Non-pigmented ciliary epithelial cell (primary cell): ENCODE measurements at places on chromosomes 11 and 22.
A peak's percentile ranks its signal among the peaks of the same experiment; 100 is the strongest.

DNA sequence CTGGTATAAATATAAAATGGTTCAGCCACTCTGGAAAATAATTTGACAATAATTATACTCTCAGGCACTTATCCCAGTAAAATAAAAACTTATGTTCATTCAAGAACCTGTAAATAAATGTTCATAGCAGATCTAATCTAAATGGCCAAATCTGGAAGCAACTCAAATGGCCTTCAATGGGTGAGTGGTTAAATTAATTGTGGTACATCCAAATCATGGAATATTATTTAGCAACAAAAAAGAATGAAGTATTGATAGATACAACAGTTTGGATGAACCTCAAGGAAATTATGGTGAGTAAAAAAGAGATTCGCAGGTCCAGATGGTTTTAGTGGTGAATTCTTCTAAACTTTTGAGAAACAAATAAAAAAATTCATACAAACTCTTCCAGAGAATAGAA, 287.0 kb upstream of the ZC3H12C start:
- DNase-seq, result no peak

- peak; percentile 26 for DNase-seq
Observed at GRCh38 chr11:35859301-35859700, 84.6 kb upstream of the LDLRAD3 start.

- no peak for DNase-seq
Observed at GRCh38 chr11:57274904-57275498, 38.0 kb upstream of the APLNR start.

DNA sequence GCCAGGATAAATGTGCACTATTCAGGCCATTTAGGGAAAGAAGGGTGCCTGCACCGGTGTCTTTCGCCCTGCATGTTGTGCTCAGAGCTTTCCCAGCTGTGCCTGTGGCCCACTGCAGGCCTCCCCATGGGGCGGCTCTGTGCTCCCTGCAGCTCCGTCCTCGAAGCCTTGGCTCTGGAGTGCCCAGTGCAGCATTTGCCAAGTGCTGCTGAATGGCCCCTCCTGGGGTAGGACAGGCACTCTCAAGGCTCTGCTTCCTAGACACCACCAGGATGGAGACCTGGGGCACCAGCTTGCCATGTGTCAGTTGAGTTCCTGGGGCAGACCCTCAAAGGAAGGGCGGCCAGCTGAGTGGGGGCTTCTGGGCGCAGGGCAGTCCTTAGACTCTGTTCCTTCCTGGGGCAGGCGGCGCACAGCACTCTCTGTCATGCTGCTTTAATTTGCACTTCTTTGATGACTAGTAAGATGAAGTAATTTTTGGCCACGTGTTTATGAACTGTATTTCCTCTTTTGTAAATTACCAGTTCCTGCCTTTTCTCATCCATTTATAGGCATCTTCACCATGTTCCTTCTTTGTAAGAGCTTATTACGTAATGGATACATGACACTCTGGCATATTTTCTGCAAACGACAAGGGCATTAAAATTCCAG, 32.1 kb upstream of the GNB1L start:
- DNase-seq, result peak; percentile 37

DNA sequence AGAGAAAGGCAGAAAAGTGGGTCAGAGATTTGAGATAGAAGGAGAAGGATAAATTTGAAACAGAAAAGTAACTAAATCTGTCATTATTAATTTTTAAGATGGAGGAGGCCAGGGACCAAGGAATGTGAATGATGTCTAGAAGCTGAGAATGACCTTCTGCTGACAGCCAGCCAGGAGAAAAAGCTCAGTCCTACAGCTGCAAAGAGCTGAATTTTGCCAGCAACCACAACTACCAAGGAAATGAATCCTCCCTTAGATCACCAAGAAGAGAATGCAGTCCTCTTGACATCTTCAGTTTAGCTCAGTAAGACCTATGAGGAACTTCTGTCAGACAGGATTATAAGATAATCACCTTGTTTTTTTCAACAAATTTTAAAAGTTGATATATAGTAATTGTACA, 538.2 kb downstream of the LRRC4C start:
- DNase-seq, result no peak

GRCh38 chr22:23498811-23499798, 81.0 kb downstream of the IGLL1 start:
- no peak for DNase-seq

DNA sequence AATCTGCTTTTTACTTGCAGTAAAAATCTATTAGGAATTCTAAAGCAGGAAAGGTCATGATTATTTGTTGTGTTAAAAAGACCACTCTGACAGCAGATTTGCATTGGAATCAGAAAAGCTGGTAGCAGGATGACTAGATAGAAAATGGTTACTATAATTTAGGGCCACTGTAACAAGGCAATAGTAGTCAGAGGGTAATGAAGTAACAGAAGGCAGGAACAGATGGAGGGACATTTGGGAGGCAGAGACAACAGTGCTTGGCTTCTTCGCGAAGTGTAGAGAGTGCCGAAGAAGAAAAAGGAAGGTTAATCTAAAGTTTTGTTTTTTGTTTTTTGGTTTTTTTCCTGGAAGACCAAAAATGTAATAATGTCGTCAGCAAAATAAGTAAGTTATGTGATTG, 129.8 kb upstream of the SLC5A12 start:
- DNase-seq, result no peak

GRCh38 chr11:96033095-96033494, 109.2 kb upstream of the MTMR2 start:
- no peak for DNase-seq

DNA sequence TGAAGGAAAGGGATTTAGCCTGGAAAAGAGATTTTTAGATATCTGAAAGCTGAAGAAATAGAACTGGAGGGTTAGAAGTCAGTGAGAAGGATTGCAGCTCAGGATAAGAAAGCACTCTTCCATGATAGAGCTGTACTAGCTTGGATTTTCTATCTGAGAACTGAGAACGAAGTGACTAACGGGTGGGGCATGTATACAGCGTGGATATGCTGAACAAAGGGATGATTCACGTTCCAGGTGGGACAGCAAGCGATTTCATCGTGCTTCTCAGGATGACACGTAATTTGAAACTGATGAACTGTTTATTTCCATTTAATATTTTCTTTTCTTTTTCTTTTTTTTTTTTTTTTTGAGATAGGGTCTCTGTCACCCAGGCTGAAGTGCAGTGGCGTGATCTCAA, 53.0 kb downstream of the GRAMD1B start:
- no peak for DNase-seq

- no peak for DNase-seq
Observed at GRCh38 chr22:46941968-46942798, 179.7 kb downstream of the TBC1D22A start.

DNA sequence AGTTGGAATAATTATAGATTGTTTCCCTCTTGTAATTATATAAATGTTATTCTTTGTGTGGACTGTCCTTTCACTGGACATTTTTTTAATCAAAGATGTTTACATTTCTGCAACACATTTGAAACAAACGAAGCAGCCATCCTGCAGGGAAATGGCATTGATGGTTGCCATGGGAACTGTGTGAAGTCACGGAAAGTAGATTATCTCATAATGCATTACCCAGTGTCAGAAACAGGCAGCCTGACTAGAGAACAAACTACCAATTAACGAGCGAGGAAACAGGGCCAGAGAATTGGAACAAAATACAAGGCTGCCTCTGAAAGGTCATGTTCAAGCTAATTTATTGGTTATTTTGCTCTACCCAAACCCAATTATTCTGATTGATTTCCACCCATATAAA, 96.9 kb upstream of the LARGE1 start:
- no peak for DNase-seq

DNA sequence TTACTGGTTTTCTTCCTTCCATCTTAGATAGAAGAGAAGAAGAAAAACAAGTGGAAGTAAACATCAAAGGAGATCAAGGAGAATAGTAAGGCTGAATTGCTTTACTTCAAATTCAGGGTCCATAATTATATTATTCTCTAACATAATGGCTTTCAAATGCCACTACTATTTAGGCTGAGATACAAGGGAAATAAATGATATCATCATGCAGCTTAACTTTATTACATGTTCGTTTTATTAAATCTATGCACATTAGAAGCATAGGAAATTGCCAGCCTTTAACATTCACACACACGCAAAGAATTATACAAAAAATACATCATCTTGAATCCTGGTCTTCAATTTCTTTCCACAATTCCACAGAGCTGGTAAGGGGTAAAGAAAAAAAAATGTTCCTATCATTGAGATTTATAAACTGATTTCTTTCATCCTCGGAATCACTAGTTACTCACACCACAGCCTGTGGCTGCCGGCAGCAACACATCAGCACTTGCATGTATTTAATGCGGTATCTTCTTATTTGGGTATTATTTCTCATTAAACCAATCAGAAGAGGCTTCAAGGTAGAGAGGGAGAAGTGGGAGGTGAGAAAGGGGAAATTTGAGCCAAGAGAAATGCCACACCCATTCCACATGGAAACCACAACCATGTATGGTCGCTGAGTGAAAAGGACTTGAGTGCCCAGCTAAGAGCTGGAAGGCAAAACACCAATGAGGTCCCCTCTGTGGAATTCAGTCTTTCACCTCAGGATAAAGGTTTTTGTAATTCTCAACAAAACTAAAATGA, 26.3 kb downstream of the SYTL2 start:
- DNase-seq, result no peak

- DNase-seq, result no peak
Observed at GRCh38 chr11:103901656-103902055, 134.8 kb upstream of the DDI1 start.

DNA sequence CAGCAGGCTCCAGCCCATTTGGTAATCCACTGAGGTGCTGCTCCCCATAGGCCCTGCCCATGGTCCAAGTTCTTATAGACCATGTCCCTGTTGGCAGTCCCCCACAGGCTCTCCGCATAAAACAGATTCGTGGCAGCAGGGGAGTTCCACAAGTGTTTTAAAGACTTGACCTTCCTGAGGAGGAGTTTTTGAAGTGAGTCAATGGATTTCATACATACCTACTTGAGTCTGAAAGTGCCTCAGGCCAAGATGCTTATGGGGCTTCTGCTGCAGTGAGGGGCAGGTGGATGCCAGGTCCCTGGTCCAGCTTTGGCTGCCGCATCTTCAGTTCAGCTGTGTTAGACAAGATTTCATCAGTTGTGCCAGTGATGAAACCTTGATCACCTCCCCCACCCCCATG, 43.3 kb downstream of the CABIN1 start:
- no peak for DNase-seq

DNA sequence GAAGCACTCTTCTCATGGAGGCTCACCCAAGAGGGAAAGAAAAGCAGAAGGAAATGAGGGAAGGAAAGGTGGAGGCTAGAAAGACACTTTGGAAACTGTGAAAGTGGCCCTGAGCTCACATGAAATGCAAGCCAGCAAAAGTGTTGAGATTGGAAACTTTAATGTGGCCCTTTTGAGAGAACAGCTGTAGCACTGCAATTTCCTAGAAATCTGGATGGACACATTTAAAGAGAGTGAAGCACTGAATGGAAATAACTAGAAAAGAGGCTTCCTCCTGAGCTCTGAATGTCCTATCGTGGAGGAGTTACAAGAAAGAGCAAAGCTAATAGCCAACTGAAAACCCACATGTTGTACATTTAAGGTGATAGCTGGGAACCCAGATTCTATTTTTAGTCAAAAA, 56.0 kb downstream of the LIF start:
- no peak for DNase-seq

GRCh38 chr11:92839450-92839849, 130.0 kb upstream of the MTNR1B start:
- no peak for DNase-seq

DNA sequence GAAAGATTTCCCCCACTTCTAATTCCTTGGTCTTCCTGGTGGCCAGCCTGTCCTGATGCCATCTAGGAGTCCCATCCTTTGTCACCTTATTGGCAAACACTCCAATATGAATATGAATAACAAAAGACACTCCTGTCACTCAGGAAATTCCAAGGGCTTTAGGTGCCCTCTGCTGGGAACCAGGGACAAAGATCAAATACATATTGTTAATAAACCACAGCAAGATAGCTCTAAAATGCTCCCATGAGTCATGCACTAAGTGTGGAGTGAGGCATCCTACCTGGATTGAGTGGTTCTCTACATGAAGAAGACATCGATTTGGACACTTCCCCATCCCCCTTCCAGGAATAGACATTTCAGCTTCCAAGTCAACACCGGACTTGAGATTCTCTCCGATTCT, 823.6 kb downstream of the TBC1D22A start:
- no peak for DNase-seq

DNA sequence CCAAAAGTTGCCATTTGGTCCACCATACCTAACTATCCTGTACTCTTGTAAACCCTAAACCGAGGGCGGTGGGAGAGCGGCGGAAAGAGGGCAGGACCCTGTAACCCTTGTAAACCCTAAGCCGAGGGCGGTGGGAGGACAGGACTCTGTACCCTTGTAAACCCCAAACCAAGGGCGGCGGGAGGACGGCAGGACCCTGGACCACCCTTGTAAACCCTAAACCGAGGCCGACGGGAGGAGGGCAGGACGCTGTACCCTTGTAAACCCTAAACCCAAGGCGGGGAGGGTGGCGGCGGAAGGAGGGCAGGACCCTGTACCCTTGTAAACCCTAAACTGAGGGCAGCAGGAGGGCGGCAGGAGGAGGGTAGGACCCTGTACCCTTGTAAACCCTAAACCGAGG, 12.5 kb upstream of the OR52I2 start:
- no peak for DNase-seq

DNA sequence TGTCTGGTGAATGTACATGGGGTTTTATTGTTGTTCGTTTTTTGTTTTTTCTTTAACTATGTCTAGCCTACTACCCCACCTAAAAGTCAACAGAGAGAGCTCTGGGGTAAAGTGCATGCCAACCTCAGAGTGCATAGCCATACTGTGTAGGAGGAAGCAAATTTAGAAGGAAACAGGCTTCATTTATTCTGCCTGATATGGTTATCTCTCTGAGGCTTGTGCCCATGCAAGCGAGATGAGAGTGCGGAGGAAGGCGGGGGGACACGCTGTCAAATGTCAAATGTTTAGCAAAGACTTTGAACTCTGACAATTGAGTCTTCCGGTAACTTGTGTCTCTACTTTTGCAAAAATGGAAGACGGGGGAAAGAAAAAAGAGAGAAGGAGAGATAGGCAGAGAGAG, 295.5 kb downstream of the ETS1 start:
- DNase-seq, result no peak

DNA sequence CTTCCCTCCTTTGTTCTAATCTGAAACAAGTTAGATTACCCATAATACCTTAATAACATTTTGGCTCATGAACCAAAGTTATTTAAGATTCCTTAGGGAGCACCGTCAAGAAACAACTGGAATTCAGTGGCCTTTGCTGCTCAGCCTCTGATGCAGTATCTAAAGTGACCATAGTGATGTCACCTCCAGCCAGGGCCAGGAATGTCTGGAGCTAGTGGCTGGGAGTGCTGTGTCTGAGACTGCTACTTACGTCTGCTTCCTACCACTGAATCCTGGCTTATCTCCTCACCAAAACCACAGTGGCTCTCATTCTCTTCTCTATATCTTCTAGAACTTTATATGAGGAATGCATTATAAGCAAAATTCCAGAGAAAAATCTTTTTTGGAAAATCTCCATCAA, 658.0 kb downstream of the DLG2 start:
- peak; percentile 79 for DNase-seq

GRCh38 chr22:28506150-28506535, 173.5 kb downstream of the TTC28 start:
- no peak for DNase-seq

GRCh38 chr11:87148749-87149148, 111.0 kb downstream of the TMEM135 start:
- no peak for DNase-seq
